ENCODE measurements at places on chromosomes 5 and 9.
A peak's percentile ranks its signal among the peaks of the same experiment; 100 is the strongest.

DNA sequence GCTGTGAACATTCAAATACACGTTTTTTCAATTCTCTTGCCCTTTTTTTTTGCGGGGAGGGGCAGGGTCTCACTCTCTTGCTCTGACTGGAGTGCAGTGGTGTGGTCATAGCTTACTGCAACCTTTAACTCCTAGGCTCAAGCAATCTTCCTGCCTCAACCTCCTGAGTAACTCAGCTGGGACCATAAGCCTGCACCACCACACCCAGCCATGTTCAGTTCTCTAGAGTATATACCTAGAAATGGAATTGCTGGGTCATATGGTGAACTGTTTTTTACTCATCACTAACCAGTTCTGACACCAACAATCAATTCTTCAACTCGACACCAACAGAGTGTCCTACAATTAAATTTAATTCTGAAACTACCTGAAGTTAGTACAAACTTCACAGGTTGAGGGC lies 85.5 kb upstream of the ZNF169 start:
- no peak for DNase-seq

GRCh38 chr5:181167814-181168488 lies 20.6 kb downstream of the OR2V2 start:
- DNase-seq = peak; percentile 43

GRCh38 chr9:129476821-129477611 lies 143.9 kb downstream of the C9orf50 start:
- DNase-seq = no peak

DNA sequence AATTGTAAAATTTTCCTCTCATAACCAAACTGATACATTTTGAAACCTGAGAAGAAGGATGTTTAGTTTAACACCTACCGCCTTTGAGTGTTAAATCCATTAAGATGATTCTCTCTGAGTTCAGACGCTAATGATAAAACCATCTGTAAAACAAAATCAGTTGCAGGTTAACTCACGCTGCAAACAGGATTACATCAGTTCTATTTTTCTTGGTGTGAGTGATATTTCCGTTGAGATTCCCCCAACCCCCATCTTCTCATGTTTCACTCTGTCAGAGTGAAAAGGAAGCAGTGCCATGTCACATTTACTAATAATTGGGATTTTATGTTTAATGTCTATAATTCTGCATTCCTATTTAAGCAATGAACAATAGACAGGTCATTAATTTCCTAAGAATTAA lies 146.5 kb downstream of the FANCC start:
- DNase-seq = peak; percentile 45

DNA sequence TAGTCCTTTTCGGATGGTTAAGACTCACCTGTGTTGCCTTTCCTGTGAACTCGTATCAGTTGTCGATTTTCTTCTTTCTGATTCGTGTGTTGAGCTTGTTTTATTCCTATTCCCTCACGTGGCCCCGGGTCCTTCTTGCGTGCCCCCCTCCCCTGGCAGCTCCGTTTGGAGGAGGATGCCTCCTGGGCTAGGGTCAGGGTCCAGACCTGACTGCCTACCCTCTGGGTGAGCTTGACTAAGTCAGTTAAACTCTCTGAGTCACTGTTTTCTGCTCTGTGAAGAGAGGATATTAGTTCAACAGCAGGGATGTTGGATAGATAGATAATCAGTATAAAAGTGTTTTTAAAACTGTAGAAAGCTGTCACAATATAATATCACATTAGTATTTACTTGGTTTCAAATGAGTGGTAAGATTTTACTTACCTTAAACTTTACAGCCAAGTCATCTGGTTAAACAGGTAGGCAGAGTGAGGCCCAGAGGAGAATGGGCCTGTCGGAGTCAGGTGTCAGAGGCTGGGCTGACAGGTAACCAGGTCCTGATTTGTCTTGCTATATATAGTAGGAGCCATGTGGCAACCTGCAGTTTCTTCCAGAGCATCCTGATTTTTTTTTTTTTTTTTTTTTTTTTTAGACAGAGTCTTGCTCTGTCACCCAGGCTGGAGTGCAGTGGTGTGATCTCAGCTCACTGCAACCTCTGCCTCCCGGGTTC lies 24.2 kb downstream of the PPARGC1B start:
- no peak for DNase-seq

- no peak for DNase-seq
Observed at GRCh38 chr5:82352146-82352791, 74.1 kb upstream of the RPS23 start.

DNA sequence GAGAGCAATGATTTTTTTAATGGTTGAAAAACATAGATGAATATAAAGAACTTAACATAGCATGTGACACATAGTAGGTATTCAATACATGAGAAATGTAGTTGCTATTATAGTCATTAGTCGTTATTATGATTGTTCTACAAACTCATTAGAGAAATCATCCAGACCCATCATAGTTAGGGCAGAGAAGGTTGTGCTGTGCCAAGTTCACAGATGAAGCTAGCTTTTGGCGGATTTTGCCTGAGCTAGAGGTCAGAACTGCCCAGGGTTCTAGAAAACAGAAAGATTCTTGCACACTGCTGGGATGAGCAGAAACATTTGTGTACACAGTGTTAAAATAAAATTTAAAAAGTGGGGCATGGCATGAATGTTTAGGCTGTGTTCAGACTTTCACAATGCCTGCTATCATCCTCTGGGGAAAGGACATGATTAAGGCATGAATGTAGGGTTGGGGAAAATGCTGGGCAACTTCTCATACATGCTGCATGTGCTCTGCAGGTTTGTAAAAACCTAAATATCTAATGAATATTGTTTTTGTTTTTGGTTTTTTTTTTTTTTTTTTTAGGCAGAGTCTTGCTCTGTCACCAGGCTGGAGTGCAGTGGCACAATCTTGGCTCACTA lies 33.3 kb upstream of the RAD23B start:
- DNase-seq = no peak

- no peak for DNase-seq
Observed at GRCh38 chr5:51047369-51047768, 335.9 kb upstream of the ISL1 start.

DNA sequence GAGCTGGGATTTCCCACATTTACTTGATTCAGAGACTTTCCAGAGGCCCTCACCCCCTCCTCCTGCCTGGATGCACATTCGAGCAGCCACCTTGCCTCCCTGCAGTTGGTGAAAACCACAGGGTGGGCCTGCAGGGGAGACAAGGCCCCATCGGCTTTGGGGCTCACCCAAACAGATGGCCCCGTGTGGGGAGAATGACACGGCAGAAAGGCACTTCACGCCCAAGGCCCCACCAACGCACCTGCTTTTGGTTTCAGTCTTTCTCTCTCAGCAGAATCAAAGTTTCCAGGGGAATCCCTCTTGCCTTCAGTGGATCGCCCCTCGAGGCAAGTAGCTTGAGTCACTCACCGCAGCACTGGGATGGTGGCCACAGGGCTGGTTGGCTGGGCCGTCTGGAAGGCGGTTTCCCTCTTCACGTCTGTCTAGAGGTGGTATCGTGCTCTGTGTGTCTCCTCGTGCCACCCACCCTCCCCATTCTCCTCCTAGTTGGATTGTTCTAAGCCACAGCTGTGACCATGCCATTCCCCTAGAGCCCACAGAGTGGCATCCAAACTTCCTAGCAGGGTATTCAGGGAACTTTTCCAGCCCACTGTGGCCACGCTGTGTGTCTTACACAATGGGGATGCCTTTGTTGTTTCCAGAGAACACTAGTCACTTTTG lies 31.8 kb downstream of the SEC61B start:
- no peak for DNase-seq

GRCh38 chr9:135038331-135038730 lies 49.1 kb upstream of the OLFM1 start:
- DNase-seq = no peak

GRCh38 chr5:115892021-115892420 lies 50.3 kb downstream of the AP3S1 start:
- DNase-seq = no peak

All from cardiac muscle cell (in vitro differentiated cells and primary cell).